ENCODE measurements at places on chromosomes 2 and 18.

- no peak for DNase-seq
Observed at GRCh38 chr2:179348906-179349305, 84.3 kb upstream of the SESTD1 start.

DNA sequence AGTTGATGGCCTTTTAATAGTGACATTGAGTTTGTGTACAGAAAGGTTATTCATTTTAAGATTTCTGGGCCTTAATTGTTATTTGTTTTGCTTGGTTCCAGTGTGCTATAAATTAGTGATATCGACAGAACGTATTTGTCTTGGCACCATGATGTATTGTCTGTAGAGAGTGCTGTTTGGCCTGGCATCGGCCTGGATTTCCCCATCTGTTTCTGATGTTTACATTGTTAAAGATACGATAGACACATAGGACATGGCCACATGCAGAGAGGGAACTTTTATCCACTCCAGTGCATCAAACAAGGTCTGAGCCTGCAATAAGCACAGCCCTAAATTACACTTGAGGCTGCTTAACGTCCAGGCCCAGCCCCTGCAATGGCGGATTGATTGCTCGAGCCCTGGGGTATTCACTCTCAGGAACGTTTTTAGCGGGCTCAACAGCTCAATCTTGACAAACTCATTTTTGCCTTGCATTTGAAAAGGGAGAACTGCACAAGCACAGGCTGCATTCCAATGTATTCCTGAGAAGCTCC is 144.7 kb downstream of the SLC4A3 start:
- DNase-seq = peak; percentile 24

GRCh38 chr2:137020452-137021196 is 255.3 kb downstream of the THSD7B start:
- no peak for DNase-seq

- no peak for DNase-seq
Observed at GRCh38 chr2:108825736-108826135, 39.2 kb downstream of the CCDC138 start.

DNA sequence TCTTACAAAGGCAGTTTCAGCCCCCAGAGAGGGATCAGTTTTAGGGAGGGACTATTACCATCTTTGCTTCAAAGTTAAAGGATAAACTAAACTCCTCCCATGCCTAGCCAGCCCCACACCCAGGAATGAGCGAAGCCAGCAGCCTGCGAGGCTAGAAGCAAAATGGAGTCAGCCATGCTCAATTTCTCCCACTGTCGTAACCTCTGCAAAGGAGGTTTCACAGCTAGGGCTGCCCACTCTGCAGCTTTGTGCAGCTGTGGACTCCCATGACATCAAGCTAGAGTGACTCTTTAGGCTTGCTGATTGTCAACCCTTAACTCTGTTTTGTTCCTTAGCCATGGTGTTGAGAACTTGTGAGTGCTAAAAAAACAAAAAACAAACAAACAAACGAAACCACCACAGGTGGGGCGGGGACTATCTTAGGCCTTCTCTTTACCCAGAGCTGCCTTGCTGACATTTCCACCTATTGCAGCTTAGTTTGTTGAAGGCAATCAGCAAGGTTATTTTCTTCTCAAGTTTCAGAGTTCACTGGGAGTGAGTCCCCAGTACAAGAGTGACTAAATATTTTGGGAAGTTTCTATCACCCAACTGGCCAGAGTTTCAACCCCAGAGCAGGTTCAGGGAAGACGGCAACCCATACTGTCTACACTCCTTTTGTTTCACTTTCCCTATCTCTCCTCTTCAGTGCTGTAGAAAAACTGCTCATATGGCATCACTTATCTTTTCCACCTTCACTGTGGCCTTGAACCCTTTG is 592.1 kb downstream of the XIRP2 start:
- no peak for DNase-seq

GRCh38 chr2:123532994-123533393 is 492.1 kb upstream of the CNTNAP5 start:
- no peak for DNase-seq

DNA sequence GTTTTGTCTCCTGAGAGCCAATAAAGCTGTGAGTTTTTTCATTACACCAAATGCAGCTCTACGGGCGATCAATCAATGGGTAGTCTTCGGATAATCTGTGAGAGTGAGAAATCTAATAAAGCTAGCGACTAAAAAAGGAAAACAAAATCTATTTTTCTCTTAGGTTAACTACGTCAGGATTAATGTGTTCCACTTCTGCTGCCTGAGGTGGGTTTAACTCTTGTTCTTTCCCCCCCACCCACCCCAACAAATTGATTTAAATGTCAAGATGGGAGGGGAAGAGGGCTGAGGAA is 63.0 kb upstream of the PSMD14 start:
- no peak for DNase-seq

DNA sequence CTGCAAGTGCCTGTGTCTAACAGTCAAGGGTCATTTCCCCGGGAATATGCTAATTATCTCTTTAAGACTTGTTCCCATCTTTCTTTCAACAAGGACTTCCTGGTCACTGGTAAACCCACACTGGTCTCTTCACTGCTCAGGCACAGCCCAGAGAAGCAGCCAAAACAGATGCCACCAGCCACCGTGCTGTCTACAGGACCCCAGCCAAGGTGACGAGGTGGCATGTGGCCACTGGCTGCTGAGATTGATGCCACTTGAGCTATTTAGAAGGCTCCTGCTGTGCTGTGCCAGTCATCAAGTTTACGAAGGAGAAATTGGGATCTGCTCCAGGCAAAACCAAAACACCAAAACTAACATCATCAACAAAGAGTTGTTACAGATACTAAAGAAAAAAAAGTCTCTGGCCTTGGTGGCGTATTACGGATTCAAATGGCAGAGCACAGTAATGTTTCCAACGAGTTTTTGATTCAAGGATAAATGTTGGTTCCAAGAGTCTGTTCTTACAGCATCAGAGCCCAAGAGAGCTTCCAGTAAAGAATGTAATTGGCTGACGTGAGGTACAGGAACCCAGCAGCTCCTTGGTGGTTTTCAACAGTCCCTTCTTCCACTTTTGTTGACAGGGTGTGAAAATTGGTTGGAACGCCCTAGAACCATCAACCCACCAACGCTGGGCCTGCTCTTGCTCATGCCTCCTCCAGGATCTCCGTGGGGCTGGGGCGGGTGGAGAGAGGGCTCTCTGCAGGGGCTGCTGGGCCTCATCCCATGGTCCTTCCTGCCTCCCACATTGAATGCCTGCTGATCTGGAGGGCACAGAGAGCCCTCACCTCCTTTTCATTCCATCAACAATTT is 63.7 kb upstream of the ZCCHC2 start:
- DNase-seq = no peak

GRCh38 chr2:161107265-161107664 is 53.0 kb upstream of the TANK start:
- no peak for DNase-seq

- no peak for DNase-seq
Observed at GRCh38 chr2:63903003-63903402, 61.3 kb downstream of the UGP2 start.

DNA sequence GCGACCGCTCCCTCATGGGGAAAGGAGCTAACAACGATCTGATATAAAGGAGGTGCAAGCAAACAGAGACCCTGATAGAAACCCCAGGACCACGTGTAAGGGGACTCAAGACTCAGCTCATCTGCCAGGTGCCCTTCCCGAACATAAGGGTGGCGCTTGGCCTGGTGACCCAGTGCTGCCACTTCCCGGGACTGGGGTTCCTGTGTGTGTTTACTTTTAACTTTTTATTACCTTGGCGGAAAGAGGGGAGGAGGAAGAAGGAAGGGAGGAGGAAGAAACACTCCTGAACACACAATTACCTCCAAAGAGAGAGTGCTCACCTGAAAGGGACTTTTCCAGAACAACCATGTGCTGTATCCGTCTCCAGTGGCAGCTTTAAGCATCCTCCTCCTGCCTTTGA is 56.5 kb upstream of the EDAR start:
- no peak for DNase-seq

DNA sequence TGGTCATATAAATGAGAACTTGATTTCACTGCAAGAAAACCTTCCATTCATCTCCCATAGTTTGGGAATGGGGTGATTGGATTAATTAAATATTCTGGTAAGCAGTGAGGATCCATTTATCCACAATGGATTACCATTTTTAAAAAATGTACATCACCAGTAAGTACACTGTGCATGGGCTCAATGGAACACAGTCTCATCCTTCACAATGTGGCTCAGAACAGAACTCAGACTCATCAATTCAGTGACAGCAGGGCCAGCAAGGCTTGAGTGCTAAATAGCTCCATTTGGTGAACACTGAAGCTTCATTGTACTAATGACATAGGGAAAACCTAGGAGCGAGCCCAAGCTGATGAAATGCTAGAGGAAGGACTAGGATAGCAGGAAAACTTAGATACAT is 223.8 kb downstream of the CMPK2 start:
- DNase-seq = no peak

DNA sequence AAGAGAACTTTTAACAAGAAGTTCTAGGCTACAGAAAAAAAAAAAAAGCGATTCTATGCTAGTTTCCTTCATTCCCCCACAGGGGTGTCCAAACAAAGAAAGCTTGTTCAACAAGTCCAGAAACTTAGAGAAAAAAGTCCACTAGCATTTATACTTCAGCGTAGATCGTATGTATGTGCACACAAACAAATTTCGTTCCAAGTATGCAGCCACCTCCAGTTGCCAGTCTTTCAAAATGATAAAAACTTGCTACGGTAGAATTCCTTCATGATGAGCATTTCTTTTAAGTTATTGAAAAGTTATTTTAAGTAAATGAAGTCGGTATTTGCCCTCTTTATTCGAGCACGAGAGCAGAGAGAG is 3.7 kb upstream of the OTX1 start:
- no peak for DNase-seq

GRCh38 chr18:53567929-53568574 is 656.4 kb downstream of the MBD2 start:
- DNase-seq = no peak

DNA sequence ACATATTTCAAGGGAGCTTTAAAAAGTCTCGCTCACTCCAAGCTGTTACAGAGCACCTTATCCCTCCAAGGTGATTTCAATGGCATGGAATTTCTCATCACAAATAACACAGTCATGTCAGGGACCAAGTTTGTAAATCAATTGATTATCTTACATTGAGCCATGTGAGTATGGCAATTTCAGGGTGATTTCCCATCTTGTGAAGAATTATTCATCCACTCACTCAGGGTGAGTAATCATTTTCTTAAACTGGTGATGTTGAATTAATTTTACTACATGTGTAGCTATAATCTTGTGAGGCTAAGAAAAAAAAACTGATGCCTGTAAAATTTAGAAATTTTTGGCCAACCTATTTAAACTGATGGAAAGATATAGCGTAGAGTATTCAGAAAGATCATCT is 3.3 kb upstream of the ABCA12 start:
- no peak for DNase-seq

DNA sequence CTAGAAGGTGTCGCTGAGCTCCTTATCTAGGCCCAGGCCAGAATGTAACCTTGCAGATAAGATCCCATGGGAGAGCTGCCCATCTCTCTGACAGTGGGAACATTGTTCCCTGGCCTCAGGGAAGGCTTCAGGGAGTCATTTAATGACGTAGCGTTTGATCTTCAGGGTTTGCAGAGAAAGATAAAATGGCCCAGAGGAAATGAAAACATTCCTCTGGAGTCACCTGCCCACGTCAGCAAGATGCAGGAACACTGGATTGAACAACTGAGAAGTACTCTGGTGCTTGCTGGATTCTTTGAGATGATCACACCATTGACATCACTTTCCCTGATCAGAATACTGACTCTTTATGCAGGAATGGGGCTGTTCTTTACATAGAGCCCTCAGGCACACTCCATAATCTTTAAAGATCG is 51.6 kb downstream of the MAPK4 start:
- DNase-seq = no peak

DNA sequence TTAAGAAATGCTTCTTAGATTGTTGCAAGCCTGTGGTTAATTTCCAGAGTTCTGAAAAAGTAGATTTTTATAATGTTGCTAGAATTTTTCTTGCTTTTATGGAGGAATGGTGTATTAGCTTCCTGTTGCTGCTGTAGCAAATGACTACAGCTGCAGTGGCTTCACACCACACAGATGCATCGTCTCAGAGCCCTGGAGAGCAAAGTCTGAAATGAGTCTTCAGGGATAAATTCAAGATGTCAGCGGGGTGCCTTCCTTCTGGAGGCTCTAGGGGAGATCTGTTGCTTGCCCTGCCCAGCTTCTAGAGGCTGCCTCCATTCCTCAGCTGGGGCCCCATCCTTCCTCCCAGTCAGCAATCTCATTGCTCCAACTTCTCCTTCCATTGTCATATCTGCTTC is 187.8 kb downstream of the ZNF516 start:
- no peak for DNase-seq

GRCh38 chr2:195202163-195202845 is 454.7 kb upstream of the SLC39A10 start:
- no peak for DNase-seq

DNA sequence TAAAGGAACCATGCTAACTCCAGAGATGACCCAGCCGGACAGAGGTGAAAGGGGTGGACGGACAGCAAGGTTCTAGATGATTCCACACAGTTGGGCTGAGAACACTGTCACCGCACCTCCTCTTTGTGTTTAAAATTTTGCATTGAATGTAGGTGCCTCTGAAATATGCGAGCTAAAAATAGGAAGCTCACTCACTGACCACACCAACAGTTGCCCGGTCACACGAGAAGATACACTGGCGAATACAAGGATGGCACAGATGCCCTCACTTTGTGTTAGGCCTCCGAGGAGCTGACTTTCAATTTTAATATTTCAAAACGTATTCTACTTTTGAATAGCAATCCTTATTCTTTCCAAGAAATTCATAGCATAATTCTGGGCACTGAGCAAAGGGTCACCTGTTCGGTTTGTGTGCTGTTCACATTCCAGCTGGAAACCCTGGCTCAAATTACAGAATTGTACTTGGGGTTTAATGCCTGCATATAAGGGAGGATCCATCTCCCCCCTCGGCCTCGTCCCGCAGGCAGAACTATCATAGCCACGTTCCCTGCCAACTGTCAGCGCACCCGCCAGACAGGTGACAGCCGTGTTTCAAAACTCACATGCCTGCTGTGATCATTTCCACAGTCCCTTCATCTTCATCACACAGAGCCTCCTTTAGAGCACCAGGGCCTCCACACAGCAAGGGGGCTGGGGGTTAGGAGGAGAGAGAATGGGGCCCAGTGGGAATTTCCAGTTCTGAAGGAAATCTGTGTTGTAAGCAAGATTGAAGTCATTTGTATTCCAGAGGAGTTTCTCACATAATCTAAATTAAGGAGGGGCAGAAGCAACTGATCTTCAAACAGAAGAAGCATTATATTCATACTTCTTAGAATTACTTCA is 48.2 kb downstream of the ADI1 start:
- DNase-seq = no peak

DNA sequence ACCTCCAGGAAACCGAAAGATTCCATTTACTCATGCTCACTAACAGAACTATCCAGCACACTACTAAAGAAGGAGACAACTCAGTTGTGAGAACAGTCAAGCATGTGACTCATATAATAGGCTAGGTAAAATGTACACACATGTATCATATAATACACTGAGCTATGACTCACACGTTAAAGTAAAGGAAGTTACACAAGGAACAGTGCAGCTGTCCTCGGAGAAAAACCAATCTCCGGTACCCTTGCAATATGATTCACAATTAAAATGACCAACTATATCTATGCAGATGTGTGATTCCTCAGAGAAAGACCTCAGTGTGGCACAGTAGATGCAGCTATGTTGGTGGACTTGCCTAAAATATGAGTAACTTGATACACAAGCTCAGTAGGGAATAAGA is 76.5 kb downstream of the STRN start:
- DNase-seq = no peak

GRCh38 chr18:48077291-48077690 is 146.8 kb upstream of the SMAD2 start:
- DNase-seq = no peak

Measured in NCI-H187 (cell line).